NCI-H524 treated with DMSO at 0.1 percent for 48 hours (cell line): ENCODE measurements at places on chromosomes 1 and 21.

DNA sequence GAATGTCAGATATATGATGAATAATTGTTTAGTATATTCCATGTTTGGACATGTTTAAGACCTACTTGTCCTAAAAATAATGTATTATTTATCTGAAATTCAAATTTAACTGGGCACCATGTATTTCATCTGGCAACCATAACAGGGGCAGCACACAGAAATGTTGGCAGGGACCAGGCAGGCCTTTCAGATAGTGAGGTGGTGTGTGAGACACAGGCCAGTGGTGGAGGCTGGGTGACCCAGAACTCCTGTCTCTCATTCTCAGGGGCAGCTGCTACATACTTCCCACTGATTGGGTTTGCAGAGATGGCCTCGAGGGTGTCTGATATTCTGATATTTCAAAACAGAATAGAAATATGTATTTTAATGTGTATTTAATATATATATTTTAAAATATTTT is 1.3 kb upstream of the FASLG start:
- DNase-seq, result no peak

DNA sequence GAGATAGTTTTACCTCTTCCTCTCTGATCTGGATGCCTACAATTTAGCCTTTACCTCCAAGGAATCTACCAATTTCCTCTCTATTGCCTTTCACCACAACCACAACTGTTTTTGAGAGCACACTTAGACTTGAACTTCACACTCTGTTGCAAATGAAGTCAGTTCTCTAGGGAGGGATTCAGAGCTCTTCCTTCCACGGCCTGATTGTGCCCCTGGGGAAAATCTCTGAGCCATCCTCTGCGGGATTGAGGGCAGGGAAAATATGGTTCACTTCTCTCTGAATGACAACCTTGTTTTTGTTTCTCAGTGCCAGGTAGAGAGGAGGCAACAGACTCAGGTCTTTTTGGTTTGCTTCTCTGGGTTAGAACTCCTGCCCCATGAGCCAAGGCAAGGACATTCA is 35.4 kb upstream of the BCL10 start:
- no peak for DNase-seq

DNA sequence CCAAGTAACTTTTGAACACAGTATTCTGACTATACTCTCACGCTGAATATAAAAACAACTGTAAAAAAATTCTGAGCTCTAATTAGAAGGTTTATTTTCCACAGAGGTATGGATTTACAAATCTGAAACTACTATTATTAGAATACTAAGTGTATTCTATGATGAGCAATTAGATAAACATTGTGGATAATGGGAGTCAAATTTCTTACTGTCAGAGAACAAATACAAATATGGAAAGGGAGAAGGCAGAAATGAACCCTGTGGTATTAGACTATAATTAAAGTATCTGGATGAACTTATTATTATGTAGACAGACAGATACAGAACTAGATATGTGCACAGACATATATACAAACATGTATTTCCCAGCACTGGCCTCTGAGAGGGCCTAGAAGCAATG is 22.6 kb downstream of the ALDH9A1 start:
- DNase-seq, result no peak

DNA sequence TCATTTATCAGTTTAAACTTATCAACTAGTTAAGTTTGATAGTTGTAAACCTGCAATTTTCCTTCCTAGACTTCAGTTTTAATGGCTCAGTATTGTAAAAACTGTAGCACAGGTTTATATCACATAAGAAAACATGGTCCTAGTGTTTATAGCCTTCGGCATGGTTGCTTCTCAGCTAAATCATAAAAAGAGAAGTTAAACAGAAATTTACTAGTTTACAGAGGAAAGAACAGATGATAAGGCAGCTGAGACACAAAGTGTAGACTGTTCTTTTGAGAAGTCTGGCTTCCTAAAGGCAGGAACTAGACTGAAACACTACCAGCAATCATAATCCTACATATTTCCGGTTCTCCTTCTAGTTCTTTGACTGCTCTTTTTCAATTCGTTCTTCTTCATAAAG is 39.8 kb downstream of the WNT2B start:
- DNase-seq, result no peak
